ENCODE measurements at places on chromosomes 1 and 21.
A peak's percentile ranks its signal among the peaks of the same experiment; 100 is the strongest.

DNA sequence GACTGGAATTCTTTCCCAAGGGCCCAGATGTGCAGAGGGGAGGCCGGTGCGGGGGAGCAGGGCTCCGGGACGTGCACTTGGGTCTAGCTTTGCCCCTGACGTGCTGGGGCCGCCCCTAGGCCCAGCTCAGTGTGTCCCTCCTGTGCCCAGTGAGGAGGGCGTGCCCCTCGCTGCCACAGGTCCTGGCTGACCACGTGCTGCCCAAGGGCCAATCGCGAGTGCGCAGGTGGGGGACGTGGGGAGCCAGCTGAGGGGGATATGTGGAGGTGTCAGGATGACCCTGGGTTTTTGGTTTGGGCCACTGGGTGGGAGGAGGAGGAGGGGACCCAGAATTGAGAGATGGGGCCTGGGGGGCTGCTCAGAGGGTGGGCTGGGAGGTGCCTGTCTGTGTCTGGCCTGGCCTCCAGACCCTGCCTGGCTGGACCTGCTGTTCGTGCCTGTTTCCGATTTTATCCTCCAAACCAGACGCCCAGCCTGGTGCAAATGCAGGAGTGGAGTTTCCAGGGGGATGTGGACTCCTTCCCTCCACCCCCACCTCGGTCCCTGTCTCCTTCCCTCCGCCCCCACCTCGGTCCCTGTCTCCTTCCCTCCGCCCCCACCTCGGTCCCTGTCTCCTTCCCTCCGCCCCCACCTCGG is 6.1 kb upstream of the RNF223 start:
- no peak for DNase-seq

DNA sequence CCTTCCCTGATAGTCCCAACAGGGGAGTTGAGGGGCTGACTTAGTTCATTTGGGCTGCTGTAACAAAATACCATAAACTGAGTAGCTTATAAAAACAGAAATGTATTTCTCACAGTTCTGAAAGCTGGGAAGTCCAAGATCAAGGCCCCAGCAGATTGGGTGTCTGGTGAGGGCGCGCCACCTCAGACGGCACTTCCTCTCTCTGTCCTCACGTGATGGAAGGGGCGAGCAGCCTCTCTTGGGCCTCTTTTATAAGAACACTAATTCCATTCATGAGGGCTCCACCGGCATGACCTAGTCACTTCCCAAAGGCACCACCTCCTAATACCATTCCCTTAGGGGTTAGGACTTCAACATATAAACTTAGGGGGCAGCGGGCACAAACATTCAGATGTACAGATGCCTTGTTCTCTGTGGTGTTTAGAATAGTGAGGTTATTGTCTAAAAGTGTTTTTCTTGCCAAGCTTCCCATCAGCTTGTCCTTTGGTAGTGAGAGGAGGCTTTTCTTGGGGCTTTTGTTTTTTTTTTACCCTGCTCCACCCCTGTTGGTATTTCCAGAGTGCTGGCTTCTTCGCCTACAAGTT is 20.3 kb downstream of the NIPAL3 start:
- no peak for DNase-seq

- no peak for DNase-seq
Measured at GRCh38 chr1:27487966-27488884, 1.7 kb downstream of the WASF2 start.

DNA sequence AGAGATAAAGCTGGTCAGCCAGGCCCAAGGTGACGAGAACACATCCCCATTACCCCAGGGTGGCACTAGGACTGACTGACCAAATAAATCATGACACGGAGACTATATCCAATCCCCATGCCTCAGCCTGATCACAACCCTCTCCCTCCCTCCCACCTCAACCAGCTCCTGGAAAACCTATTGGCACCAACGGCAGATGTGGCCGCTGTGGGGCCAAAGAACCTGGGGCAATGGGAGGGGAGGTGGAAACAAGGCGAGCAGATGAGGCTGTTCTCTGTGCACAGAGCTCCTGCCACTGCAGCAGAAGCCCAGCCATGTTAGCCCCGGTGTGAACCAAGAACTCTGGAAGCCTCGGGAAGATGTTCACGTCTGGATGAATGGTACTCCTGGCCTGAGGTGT is 77.6 kb downstream of the CD247 start:
- DNase-seq: no peak

DNA sequence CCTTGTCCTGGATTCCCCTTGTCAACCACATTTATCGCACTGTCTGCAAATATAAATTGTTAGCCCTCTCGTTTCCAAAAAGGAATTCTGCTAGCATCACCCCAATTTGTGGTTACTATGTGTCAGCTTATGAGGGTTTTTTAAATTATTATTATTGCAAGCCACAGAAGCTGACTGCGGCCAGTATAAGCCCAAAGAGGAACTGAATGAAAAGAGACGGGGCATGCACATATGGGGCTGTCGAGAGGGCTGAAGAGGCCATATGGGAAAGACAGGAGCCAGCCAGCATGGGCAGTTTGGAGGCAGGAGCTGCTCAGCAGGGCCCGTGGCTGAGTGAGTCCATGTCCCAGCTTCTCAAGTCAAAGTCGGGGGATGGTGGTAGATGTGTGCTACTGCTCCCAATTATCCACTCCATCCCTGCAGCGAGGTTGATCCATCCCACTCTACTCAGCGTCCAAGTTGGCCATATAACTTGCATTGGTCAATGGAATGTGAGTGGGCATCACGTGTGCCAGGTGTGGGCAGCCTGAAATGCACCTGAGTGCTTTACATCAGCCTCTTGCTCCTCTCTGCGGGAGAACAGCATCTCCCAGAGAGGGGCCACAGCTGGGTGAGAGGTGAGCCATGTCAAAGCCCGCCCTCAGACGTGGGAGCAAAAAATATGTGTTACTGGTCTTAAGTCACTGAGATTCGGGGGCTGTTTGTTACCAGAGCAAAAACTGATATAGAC is 37.6 kb upstream of the LDLRAP1 start:
- DNase-seq: no peak

GRCh38 chr1:42690477-42691156 is 8.4 kb downstream of the YBX1 start:
- no peak for DNase-seq

DNA sequence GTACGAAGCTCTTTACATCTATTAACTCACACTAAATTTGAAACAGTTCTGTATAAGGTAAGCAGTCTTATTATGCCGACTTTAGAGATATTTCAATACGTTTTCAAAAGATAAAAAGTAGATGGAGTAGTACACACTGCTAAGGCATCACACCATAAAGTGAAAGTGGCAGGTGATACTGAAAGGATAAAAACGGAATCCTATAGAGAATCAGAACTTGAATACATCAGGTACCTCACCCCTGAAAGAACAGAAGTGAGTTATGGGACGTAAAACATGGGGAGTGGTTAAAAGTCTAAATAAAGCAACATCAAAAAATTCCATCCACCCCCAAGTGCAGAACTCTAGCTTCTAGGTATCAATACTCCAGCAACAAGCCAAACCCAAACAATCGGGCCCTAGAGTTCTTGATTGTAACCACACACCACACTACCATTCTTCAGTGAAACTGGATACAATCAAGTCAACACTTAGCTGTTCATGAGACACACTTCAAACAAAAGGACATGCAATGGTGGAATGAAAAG is 142.6 kb downstream of the SMYD3 start:
- no peak for DNase-seq

DNA sequence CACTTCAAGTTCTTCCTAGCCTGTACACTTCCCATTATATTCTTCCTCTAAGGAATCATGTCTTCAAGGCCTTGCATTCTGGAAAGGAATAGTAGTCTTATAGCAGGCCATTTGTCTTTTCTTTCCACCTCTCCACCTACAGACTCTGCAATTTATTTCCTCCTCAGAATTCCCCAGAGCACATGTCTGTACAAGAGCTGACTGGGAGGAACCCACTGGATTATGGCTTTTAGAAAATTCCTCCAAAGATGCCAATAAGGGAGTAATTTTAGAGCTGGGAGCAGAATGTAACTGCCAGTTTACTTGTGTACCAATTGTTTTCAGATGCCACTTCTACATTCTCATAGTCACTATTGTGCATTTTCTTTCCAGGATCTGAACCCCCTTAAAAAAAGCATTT is 3.4 kb upstream of the PSMG1 start:
- no peak for DNase-seq

- peak; percentile 24 for DNase-seq
Measured at GRCh38 chr21:45854690-45855247, 126.8 kb upstream of the COL6A1 start.

DNA sequence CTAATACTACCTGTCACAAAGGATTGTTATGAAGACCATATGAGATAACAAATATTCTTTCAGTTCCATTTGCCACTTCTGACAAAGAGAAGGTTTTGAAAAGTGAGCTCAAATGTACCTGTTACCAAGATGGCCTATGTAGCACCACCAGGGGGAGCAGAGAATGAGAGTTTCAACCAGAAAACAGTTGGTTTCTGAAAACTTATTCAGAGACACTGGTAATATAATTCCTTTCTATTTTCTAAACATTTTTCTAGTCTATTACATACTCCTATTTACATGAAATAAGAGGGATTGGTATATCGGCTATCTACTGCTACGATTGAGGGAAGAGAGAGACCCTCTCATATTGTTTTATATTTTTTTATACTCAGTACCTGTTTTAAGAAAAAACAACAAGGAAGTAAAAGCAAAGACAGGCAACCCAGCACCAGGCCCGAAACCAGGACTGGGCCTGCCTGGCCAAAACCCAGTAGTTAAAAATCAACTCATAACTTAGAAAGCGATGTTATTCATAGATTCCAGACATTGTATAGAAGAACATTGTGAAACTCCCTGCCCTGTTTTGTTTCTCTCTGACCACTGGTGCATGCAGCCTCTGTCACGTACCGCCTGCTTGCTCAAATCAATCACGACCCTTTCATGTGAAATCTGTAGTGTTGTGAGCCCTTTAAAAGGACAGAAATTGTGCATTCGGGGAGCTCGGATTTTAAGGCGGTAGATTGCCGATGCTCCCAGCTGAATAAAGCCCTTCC is 48.3 kb downstream of the IL23R start:
- no peak for DNase-seq

- no peak for DNase-seq
Measured at GRCh38 chr1:247400685-247401084, 15.3 kb upstream of the NLRP3 start.

- peak; percentile 71 for DNase-seq
Measured at GRCh38 chr1:67685558-67686266, 711 bp downstream of the GADD45A start.

- DNase-seq: peak; percentile 70
Measured at GRCh38 chr1:36306210-36306901, at the start of gene SH3D21. SH3D21 (plus strand) TSS chr1:36306368; CDS start chr1:36306421, 53 bp downstream.

- no peak for DNase-seq
Measured at GRCh38 chr21:17451364-17451891, 61.4 kb upstream of the CXADR start.

DNA sequence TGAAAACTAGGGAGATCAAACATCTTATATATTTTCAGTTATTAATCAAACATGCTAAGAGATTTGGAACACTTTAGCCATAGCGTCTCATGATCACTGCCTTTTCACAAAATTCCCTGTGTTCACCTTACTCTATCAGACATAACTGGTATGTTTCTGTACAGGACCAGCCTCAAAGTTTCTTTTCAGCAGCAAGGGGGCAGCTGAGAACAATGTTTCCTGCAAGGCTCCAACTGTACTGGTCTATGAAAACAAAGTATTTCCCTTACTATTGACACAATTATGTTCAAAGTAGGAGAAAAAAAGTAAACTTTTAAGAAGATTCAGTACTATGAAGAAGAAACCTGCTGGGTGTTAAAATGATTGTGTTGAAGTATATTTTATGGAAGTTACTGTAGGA is 98.5 kb downstream of the ATF6 start:
- no peak for DNase-seq

GRCh38 chr1:178935610-178936009 is 64.7 kb upstream of the ANGPTL1 start:
- no peak for DNase-seq

- DNase-seq: no peak
Measured at GRCh38 chr21:44462834-44463200, 7.5 kb downstream of the LRRC3 start.

DNA sequence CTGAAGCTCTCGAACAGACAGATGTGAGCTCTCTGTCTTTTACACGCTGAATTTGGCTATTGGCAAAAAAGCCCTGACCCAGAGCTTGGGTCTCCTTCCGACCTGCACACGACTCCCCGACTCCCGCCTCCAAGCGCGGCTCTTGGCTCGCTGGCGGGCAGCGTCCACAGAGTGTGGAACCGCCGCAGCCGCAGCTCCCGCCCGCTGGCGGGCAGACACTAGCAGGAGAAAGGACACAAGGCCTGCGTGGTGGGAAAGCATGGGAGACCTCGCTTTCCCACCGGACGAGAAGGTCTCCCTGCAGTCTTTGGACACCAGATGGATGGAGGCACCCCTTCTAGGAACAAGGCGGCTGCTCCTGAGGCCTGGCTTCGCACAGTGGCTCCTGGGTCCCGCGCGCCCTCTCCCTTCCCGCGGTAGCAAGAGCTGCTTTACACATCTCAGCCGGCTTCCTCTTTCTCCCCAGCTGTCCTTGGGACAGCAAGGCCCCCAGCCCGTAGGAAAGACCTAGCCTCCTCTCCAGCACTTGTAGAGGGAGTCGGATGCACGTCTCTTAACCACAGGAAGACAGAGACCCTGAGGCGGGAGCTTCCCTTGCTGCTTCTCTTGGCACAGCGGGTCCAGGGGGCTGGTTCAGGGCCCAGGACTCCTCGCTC is 92.1 kb downstream of the PRKAB2 start:
- no peak for DNase-seq

- peak; percentile 39 for DNase-seq
Measured at GRCh38 chr21:45539796-45540600, 2.2 kb downstream of the SLC19A1 start.

DNA sequence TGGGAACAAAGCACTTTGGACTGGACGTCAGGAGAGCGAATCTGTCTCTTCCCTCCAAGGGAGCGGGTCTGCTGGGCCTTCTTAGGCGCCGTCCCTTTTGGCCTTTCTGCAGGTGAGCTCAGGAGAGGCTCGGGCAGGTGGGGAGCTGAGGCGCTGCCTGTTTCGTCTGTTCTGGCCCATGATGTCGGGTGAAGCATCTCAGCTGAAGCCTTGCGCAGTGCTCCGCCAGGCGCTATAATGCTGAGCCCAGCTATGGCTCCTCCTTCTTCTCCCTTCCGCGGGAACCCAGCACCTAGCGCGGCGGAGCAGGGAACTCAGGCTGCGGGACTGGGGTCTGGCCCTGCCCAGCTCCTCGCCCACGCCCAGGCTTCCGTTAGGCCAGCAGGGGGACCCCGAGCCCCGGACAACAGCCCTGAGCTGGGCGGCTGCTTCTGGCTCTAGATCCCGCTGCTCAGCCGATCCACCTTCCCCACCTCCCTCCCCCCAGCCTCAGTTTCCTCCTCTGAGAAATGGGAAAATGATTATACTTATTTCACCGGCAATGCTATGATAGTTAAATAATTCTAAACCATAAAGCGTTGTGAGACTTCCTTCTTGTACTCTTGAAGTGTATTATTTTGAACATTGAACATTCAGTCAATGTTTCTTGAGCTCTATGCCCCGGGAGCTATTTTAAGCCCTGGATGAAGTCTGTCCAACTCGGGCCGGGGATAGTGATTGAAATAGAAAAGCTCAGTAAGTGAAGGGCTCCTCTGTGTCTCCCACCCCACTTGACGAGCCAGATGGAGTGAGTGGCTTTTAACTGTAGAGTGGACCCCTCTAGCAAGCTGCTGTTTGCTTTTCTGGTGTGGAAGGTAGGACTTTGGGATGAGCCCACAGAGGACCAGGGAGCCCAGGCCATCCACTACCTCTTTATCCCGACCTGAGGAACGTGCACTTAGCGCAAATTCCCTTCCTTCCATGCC is 9.6 kb upstream of the ADORA1 start:
- DNase-seq: peak; percentile 68

- no peak for DNase-seq
Measured at GRCh38 chr21:38863843-38864363, 58.2 kb downstream of the ETS2 start.

- no peak for DNase-seq
Measured at GRCh38 chr1:77797991-77798390, 18.5 kb downstream of the MIGA1 start.
